ENCODE measurements at places on chromosomes 7 and 10.

DNA sequence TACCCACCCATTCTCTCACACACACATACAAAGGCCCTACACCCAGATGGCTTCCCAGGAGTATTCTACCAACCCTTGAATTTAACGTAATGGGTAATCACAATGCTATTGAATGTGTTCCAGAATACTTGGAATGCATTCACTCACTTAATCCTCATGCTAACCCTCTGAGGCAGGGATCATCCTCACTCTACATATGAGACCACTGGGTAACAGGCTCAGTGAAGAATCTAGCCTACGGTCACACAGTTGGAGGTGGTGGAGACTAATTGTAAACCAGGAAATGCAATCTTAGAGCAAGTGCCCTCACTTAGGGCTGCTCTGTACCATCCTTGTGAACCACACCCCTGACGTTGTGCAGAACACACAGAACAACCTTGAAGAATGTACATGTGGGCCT lies 87.5 kb downstream of the PPP1R3C start:
- no peak for DNase-seq

GRCh38 chr10:69232736-69233480 lies 12.8 kb downstream of the HKDC1 start:
- no peak for DNase-seq

GRCh38 chr10:19195698-19196097 lies 147.1 kb downstream of the MALRD1 start:
- no peak for DNase-seq

- DNase-seq, result peak; percentile 78
Measured at GRCh38 chr7:47937065-47937687, 11.1 kb downstream of the PKD1L1 start.

DNA sequence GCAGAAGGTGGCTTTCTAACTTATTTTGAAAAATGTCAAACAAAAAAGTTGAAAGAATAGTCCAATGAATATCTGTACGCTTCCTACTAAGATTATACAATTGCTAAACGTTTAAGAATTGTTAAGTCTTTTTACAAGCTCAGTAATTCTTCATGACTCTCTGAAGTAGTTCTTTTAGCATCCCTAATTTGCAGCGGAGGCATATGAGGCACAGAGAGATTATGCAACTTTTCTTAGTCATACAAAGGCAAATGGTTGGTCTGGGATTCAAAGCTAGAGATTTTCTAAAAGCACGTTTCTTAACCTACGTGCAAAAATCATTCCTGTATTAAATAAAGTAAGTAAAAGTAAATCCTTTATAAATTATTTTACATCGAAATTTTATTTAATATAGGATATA lies 254.2 kb downstream of the MAGI2 start:
- DNase-seq, result no peak

DNA sequence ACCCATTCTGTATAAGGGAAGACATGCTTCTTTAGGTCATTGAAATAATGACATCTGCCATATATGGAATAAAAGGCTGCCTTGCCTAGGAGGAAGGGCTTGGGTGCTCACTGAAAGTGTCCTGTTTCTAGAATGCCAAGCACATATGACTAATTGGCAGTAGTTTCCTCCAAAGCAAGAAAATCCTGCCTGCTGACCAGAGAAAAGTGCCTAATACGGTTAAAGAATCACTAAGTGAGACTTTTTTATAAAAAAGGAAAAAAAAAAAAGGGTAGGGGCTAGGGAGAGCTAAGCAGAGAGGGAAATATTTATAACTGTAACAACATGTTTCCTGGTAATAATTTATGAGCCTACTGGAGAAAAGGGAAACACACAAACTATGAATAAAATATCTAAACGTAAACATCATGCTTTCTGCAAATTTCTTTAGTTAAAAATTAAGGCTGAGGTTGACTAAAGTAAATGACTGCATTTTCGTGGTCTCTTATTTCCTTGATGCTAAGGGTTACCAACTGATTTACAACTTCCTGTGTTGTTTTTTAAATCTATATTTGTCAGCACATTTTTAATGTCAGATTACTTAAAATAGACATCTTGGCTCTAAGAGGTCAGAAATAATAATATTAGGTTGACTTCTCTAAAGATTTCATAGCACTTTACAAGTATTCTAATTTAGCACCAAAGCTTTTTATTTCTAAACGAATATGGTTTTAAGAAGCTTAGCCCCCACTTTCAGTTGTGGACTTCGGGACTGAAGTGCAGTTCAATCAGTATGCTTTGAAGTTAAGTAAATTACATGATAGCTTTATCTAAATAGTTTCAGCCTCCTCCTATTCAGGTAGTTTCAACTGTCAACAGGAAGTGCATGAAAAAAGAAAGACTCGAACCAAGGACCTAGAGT lies 89.6 kb downstream of the CABCOCO1 start:
- DNase-seq, result no peak

- DNase-seq, result no peak
Measured at GRCh38 chr10:13450069-13450468, 78.7 kb downstream of the BEND7 start.

GRCh38 chr10:29056729-29057128 lies 232.1 kb upstream of the LYZL1 start:
- no peak for DNase-seq

DNA sequence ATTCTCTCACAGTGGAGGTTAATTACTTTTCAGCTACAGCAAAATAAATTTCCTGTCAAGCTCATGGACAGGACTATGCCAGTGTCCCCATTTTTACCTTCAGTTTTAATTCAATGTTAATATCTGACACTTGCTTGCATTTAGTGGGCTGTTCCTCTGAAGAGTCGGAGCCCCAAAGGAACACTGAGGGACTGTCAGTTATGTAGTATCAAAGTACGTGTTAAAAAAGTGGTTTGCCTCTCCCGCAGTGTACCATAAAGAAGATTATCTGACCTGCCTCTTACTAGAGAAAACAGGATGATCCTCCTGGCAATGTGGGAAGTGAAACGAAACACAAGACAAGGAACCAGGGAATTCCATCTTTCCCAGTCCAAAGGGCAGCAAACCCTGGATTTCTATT lies 1010.9 kb upstream of the PHF14 start:
- no peak for DNase-seq

- DNase-seq, result no peak
Measured at GRCh38 chr7:47376991-47377616, 204.8 kb downstream of the TNS3 start.

GRCh38 chr10:71501402-71501801 lies 104.7 kb downstream of the CDH23 start:
- no peak for DNase-seq

DNA sequence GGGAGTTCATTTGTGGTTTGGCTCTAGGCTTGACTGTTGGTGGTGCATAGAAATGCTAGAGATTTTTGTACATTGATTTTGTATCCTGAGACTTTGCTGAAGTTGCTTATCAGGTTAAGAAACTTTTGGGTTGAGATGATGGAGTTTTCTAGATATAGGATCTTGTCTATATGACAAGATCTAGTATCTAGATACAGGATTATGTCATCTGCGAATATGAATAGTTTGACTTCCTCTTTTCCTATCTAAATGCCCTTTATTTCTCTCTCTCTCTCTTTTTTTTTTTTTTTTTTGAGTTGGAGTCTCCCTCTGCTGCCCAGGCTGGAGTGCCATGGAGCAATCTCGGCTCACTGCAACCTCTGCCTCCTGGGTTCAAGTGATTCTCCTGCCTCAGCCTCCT lies 62.9 kb downstream of the MGAM2 start:
- DNase-seq, result no peak

GRCh38 chr10:92727141-92727540 lies 37.4 kb downstream of the HHEX start:
- DNase-seq, result no peak

GRCh38 chr7:71824006-71824760 lies 588.0 kb downstream of the CALN1 start:
- DNase-seq, result no peak

DNA sequence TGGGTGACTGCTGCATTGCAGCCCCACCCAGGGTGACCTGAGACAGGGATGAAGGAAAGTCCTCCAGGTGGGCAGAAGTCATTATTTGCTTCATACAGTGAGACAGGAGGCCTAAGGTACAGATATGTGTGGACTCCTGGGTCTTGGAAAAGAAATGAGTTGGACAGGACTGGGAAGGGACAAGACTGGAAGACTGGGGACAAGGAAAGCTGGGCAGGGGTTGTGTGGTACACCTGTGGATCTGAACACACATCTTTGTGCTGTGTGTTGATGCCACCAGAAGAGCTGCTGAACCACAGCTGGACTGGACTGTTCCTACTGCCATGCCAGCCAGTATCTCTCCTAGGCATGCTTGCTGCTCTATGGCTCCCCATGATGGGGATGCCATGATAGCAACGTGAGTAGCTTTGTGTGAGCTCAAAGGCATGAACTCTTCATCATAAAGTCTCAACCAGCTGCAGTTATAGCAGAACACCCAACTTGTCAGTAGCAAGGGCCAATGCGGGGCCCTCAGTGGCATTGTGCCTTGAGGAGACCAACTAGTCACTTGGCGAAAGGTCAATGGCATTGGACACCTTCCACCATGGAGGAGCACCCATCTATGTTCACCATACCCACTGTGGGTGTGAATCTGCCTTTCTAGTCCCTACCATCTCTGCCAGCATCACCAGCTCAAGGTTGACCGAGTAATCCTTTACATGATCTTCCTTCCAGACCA lies 76.0 kb upstream of the GRB10 start:
- no peak for DNase-seq

GRCh38 chr10:89165923-89166322 lies 41.2 kb downstream of the CH25H start:
- DNase-seq, result no peak

GRCh38 chr7:14340393-14341074 lies 351.1 kb upstream of the ETV1 start:
- DNase-seq, result no peak

GRCh38 chr7:91242097-91242844 lies 22.0 kb upstream of the FZD1 start:
- no peak for DNase-seq

GRCh38 chr7:84509522-84509921 lies 314.9 kb upstream of the SEMA3A start:
- no peak for DNase-seq

DNA sequence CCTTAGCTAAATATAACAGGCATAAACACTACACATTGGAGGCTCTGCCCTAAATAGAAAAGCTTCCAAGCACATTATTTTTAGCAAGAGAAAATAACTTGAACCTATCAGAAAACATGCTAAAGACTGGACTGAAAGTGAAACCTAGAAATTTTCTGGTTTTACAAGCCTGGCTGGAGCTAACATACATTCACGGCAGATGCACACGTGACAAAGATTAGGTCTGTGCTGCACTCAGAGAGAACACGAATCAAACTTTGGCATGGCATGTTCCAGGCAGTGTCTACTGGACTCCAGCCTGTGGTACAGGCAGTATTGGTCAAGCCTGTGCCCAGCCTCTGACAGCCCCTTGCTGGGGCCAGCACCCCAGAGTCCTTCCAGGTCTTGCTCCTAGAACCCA lies 94.1 kb upstream of the PCBD1 start:
- peak; percentile 46 for DNase-seq

GRCh38 chr7:38303866-38304265 lies 30.4 kb upstream of the TARP start:
- no peak for DNase-seq

DNA sequence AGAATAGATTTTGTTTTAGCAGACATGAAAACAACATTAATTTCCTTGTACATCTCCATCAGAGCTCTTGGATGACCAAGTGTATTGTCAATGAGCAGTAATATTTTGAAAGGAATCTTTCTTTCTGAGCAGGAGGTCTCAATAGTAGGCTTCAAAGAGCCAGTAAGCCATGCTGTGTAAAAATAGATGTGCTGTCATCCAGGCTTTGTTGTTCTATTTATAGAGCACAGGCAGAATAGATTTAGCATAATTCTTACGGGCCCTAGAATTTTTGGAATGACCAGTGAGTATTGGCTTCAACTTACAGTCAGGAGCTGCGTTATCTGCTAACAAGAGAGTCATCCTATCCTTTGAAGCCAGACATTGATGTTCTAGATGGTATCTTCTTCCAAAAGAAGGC lies 19.0 kb downstream of the MINPP1 start:
- no peak for DNase-seq

- DNase-seq, result no peak
Measured at GRCh38 chr10:43056568-43057011, 20.3 kb upstream of the RET start.

GRCh38 chr7:25680636-25681035 lies 452.4 kb upstream of the NPVF start:
- no peak for DNase-seq

DNA sequence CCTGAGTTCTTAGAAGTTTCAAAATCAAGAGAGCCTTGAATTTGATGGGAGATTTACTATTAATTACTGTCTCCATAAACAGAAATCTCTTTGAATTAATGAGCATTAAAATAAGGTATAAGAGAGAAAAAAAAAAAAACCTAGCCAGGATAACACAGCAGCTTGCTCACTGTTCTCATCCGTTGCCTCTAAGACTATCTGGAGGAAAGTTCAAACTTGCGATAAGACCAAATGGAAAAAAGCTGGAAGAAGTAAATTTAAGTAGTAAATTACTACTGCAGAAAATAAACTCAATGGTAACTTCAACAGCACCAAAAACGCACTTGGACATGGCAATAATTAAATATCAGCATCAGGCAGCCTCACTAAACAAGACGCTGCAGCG lies 36.7 kb downstream of the GNA12 start:
- DNase-seq, result no peak

DNA sequence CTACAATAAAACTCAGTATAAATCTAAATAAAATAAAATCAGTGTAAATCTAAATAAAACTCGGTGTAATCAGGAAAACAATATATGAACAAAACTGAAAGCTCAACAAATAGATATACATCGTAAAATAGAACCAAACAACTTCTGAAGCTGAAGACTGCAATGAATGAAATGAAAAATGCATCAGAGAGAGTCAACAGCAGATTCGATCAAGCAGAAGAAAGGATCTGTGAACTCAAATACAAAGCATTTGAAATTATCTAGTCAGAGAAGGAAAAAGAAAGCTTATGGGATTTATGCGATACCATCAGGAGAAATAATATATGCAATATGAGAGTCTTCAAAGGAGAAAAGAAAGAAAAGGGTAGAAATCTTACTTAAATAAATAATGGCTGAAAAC lies 255.0 kb downstream of the BICC1 start:
- no peak for DNase-seq

DNA sequence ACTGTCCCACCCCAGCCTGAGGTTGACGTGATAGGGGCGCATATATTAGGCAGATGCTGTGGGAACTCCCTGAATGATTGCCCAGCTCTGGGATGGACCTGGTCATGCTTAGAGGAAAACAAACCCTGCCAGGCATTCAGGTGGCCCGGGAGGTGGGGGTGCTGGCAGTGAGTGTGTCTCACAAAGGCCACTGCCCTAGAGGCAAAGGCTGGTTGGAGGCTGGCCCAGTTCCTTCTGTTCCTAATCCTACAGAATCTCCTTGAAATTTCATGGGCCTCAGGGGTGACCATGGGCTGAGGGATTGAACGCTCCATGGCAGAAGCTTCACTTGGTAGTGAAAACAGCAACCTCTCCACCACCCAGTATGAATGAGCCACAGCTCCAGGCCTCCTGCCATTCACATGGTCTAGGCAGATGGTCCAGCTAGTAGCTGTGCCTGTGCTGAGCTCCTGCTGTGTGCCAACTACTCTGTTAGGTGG lies 25.6 kb downstream of the ADRA2A start:
- no peak for DNase-seq

Measured in GM19239 (cell line).